ENCODE measurements at places on chromosomes 6 and 20. TPM values are rescaled to one million over a fixed set of nuclear protein-coding genes. Genes with fewer than 3 reads are reported as not detected.
A peak's percentile ranks its signal among the peaks of the same experiment; 100 is the strongest.

DNA sequence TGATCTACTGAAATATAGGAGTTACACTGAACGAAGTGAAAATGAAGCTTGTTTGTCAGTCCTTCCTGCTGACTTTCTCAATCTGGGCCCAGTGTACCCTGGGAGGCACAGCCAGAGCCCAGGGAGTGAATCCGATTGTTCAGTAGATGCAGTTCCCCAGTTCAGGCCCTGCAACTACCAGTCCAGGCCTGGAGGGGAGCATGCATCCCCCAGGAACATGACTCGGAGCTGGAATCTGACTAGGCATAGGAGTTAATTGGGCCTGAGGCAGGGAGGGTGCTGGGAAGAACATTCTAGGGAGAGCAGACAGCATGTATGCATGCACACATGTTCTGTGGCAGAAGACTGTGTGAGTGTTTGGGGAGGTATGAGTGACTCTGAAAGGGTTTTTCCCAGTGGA, 42.1 kb downstream of the PHACTR3 start:
- no peak overlapping the region for H3K27ac ChIP-seq
- DNase-seq = no peak
- no peaks in the 10 kb centered on the region for H3K36me3 ChIP-seq
- no peaks in the 10 kb centered on the region for H3K4me1 ChIP-seq
- H3K4me3 ChIP-seq = no peak overlapping the region

GRCh38 chr6:89117211-89118108, at the start of gene SRSF12:
Gene SRSF12, minus strand, starts transcription at chr6:89118071. Its CDS starts 184 bp downstream, at chr6:89117887.
- no peaks in the 10 kb centered on the region for H3K27me3 ChIP-seq
- H3K36me3 ChIP-seq = no peaks in the 10 kb centered on the region
- no peak within 1 kb of the TSS for H3K27ac ChIP-seq
- peak; percentile 26 for DNase-seq
- H3K4me3 ChIP-seq = peak within 1 kb of the TSS; percentile 58

DNA sequence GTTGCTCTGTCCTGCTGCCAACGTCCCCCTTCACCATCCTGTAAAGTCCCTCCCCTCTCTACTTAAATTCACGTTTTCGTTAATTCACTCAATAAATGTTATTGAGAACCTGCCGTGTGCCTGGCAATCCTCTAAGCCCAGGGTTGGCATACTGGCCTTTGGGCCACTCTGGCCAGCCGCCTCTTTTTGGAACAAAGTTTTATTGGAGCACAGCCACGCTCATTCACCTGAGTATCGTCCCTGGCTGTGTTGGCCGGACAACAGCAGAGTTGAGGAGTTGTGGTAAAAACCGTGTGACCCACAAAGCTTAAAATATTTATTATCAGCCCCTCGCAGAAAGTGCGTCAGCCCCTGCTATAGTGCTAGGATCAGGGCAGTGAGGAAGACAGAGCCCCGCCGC, 54.7 kb upstream of the TMEM181 start:
- H3K36me3 ChIP-seq = peaks cover 8% of the 10 kb centered on the region
- no peaks in the 10 kb centered on the region for H3K4me1 ChIP-seq
- H3K27ac ChIP-seq = no peak overlapping the region
- no peak overlapping the region for H3K4me3 ChIP-seq

DNA sequence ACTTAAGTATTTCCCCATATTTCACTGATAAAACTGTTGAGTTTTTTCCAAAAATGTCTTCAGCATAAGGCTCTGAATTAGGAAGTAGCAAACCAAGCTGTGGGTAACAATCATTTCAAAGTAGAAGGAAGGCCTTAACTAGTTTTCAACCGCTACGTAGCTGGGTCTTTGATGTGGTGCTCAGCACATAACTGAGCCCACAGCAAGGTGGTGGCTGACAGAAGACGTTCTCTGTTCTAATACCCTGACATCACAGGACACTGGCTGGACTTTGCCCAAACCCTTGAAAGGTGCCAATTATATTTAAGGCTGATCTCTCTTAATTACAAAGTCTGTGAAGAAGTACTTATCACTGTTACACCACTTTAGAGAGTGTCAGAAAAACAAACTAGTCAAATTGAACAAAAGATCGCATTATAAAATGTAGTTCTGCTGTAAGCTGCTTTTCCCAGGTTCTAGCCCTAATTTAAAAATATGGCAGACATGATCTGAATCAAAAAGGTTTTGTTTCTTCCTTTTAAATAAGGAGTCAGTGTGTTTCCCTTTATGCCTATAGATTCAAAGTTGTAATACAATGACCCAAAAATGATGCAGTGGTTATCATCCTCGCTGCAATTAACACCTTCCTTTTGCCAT, 26.7 kb downstream of the MAN1A1 start:
- peaks cover 3% of the 10 kb centered on the region for H3K36me3 ChIP-seq
- H3K4me1 ChIP-seq = peaks cover 20% of the 10 kb centered on the region
- H3K27ac ChIP-seq = no peak overlapping the region
- no peaks in the 10 kb centered on the region for H3K27me3 ChIP-seq
- DNase-seq = peak; percentile 63

DNA sequence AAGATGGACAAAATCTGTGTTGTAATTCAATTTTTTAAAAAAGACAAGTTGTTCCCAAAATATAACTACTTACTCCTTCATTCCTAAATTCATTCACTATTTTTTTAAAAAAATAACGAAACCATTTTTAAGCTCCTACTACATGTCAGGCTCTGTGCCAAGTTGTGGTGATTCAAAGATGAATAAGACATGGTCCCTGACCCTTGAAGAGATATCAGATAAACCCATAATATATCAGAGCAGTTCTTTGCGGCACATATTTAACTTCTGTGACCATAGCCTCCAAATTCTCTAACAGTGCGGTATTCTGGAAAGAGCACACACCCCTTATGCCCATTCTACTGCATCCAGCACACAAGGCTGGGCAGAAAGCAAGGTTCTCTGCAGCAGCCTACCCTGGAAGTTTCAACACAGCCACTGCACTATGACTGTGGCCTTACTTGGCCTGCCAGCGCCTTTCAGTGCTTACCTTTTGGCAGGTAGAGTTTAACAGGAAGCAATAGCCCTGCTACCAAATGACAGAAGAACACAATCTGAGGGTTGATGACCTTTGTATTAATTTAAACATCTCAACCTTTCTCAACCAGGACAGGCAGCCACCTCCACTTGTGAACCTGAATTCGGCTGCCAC, 406.5 kb downstream of the BTBD9 start:
- H3K27ac ChIP-seq = no peak overlapping the region
- DNase-seq = no peak
- no peaks in the 10 kb centered on the region for H3K4me1 ChIP-seq
- no peaks in the 10 kb centered on the region for H3K27me3 ChIP-seq

Gene MMP24
- total RNA-seq = 0.12 TPM

Gene TRIM10
- not detected for total RNA-seq

Gene BPI
- total RNA-seq = not detected

Gene C6orf15
- not detected for total RNA-seq

Gene TPD52L1
- total RNA-seq = 0.35 TPM

Gene COX4I2
- total RNA-seq = not detected

Gene TTK
- 0.87 TPM for total RNA-seq

Gene RPL7L1
- 89.2 TPM for total RNA-seq

Gene TNNC2
- total RNA-seq = not detected

Data from CD4-positive, alpha-beta memory T cell (primary cell).